ENCODE measurements at places on chromosomes 4 and X.

- DNase-seq, result no peak
Observed at GRCh38 chrX:95382799-95383198, 1301.8 kb upstream of the DIAPH2 start.

DNA sequence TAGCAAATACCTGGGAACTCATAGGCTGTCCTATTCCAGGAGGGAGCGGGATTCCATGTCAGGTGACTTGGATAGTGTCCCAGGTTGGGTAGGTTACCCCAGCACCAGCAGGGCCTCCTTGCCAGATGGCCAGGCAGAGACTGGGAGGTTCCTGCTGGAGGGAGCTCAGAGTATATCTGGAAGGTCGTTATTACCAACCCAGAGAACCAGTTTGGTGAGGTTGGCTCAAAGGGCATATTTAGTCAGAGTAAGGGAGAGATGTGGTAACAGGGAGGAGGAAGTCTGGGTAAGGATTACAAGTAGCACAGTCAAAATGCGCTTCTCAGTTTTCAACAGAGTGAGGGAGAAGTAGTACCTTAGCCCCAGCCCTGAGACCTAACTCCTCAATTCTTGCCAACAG, 53.3 kb upstream of the LNX1 start:
- no peak for DNase-seq

DNA sequence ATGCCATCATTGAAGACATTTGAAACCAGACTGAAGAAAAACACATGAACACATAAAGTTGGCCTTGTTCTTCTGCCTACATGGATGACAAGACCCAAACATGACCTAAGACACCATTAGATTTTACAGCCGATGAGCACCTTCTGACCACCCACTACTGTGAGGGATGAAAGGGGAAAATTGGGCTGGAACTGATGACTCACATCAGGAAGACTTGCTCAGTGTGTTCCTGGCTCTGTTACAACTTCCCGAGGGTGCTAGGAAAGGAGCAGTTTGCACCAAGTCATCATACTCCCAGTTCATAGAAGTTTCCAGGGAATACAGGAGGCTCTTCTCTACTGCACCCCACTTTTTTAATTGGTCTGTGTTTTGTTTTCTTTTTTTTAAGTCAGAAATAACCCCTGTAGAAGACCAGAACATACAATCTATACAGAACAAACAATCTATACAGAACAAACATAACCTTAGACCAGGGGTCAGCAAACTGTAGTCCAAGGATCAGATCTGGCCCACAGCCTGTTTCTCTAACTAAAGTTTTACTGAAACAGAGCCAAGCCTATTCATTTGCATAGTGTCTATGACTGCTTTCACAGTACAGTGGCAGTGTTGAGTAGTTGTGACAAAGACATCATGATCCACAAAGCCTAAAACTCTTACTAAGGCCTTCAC, 25.3 kb downstream of the BTC start:
- no peak for DNase-seq

- no peak for DNase-seq
Observed at GRCh38 chr4:168248176-168248710, 70.3 kb downstream of the DDX60 start.

DNA sequence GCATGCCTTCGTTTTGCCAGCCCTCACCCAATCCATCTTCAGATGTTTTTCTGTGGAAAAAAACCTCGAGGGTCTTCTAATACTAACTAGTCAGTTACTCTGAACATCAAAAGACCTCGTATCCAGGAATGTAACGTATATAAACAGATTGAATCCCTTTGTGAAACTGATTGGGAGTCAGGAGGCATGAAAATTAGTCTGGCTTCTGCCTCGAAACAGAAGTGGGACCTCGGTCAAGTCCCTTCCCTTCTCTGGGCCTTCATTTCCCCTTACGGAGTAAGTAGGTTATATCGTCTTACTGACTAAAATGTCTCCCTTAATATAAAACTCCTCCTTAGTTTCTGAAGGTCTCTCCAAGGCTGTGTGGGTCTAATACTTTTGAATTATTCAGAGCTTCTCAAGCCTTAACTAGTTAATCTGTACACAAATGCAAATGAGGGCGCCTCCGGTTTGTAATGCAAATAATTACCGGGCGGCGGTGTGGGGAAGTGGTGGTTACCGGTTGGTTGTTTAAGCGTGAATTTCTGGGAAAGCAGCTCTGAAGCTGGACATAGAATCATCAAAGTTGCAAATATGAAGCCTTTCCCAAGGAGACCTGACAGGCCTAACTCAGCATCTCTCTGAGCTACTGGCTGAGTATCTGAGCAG, 11.4 kb upstream of the NKRF start:
- DNase-seq, result no peak

GRCh38 chrX:112613686-112614085, 66.1 kb downstream of the LHFPL1 start:
- DNase-seq, result no peak

GRCh38 chr4:52377563-52377962, 281.5 kb downstream of the USP46 start:
- DNase-seq, result no peak

GRCh38 chr4:78824001-78824400, 47.9 kb downstream of the BMP2K start:
- DNase-seq, result no peak

DNA sequence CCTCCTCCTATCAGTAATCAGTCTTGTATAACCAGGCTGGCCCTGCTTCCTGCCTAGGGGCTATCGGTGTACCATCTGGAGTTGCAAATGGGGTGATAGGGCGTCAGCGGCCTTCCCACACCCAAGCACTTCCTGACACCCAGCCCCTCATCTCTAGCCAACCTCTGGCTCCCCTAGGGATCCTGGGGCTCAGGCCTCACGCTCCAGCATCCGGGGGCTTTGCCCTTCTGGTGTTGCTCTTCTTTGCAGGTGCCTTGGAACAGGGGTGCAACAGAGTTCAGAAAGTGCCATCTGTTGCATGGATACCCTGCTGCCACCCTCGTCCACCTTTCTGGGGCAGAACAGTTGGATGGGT, 4.1 kb downstream of the IL9R start:
- DNase-seq, result no peak

DNA sequence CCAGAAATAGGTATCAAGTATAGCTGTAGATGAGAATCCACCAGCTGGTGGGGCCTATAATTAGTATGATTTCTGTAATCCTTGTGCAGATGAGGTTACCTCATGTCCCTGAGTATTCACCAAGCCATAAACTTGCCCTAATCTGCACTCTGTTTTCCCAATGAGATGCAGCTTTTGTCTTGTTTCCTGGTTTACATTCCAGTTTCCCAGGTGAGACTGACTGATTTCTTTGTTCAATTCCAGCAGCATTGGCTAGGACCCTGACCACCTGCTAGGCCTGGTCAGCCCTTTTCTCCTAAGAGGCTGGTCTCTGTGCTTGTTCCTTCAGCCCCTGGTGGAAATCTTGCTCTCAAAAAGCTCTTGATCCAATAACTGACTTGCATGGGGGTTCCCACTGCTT, 44.6 kb downstream of the GABRB1 start:
- peak; percentile 37 for DNase-seq

DNA sequence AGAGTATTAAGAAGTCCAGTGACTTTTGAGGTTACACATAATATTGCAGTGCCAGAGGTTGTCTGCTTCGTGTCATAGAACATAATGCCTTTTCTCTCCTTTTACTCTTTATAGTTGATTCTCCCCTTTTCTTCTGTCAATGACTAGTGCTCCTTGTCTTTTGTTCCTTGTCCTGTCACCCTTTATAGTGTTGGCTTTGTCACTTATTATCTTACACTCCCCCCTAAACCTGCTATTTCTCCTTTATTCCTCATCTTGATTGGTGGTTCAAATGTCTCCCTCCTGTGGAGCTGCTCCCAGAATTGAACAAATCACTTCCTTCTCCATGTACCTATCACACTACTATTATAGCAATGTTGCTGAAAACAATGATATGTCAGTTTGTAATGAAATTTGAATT, 856.6 kb upstream of the GRID2 start:
- no peak for DNase-seq

- no peak for DNase-seq
Observed at GRCh38 chrX:154661899-154662298, 8.5 kb upstream of the CTAG2 start.

All from D341Med (cell line).